Stimulated activated effector memory CD8-positive, alpha-beta T cell treated with anti-CD3 and anti-CD28 coated beads, Interleukin-12 subunit alpha, Interleukin-12 subunit beta, amount 100 ng/mL, for 72 hours (primary cell): ENCODE measurements at places on chromosomes 6 and 20.

DNA sequence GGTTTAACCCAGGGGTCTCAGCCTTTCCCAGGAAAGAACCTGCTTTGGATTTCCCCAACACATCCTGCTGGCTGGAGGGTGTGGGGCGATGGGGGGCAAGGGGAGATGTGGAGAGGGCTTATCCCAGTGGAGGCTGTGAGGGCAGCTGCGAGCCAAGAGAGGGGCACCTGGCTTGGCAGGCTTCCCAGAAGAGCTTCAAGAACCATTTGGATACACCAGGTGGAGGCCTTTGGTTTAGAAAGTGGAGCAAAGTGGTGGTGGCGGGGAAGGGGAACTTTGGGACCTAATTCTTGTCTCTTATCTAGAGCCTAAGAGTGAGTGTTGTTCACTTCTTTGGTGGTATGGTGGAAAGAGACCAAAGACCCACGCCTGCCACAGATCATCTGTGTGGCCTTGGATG lies 12.4 kb downstream of the CD40 start:
- DNase-seq: no peak

DNA sequence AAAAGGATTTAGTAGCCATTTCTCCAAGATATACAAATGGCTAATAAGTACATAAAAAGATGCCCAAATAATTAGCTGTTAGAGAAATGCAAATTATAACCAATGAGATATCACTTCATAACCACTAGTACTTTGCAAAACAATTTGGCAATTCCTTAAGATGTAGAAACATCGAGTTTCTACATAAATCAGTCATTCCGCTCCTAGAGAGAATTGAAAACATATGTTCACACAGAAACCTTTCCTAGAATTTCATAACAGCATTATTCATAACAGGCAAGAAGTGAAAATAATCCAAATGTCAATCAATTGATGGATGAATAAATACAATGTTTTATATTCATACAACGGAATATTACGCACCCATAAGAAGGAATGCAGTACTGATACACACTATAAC lies 20.5 kb upstream of the NT5E start:
- DNase-seq: no peak

DNA sequence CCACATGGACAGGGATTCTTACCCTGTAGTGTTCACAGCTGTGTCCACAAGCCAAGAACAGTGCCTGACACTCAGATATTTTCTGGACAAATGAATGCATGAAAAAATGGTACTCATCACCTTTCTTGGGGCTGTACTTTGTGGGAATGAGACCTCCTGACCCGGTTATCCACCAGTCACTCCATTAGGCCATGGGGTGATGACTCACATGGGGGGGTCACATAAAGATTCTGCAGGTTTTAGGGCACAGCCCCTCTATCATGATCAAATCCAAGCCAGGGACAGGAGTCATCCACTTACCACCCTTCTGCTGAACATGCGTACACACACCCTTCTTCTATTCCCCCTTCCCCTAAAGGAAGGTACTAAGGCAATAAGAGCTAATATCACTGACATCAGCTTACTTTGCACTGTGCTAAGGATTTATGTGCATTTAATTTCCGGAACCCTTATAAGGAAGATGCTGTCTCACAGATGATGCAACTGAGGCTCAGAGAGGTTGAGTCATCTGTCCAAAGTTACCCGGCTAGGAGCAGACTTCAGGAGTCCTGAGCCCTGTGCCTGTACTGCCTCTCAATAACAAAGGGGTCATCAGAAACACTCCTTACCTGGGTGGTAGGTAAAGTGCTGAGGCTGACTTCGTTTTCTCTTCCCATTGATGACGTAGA lies 107.8 kb downstream of the NFATC2 start:
- no peak for DNase-seq

- DNase-seq: no peak
Observed at GRCh38 chr6:387293-387741, 4.2 kb upstream of the IRF4 start.

DNA sequence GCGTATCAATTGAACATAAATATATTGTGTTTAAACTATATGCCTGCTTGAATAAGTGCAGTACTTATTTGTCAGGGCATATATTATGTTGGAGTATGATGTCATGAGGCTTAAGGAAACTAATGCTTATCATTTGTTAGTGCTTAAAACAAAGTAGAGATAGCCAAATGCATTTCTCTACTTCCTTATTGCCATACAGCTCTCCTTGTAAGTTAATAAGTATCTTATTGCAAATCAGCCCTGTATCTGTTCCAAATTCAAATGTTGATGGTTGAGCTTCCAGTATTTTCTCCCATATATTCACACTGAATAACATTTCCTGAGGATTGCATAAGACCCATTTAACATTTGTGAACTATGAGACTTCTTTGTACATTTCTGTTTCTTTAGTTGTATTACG lies 57.8 kb downstream of the CARMIL1 start:
- no peak for DNase-seq

DNA sequence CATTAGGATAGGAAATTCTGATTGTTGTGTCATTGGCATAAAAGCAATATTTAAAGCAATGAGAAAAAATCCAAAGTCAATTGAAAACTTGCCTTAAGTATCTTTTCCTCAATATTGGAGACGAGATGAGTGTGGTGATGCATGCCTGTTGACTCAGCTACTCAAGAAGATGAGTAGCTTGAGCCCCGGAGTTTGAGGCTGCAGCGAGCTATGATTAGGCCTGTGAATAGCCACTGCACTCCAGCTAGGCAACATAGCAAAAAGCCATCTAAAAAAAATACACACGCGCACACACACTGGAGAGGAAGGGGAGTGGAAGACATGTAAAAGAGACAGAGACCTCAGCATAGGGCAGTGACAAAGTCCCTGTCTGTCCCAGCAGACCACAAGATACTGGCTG lies 9.7 kb upstream of the MARCKS start:
- DNase-seq: no peak

GRCh38 chr6:122078481-122078880 lies 321.0 kb upstream of the HSF2 start:
- no peak for DNase-seq
